NCI-H82 (cell line): ENCODE measurements at places on chromosomes 5 and 9.

DNA sequence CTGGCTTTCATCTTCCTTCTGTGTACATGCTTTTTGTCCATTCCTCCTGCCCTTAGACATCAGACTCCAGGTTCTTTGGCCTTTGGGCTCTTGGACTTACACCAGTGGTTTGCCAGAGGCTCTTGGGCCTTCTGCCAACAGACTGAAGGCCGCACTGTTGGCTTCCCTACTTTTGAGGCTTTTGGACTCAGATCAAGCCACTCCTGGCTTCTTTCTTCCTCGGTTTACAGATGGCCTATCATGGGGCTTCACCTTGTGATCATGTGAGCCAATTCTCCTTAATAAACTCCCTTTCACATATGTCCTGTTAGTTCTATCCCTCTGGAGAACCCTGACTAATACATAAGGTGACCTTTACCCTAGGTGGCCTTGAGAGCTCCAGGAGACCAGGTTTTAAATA lies 189.1 kb upstream of the CCNG1 start:
- DNase-seq, result no peak

- DNase-seq, result no peak
Measured at GRCh38 chr5:14778792-14779070, 92.8 kb downstream of the ANKH start.

DNA sequence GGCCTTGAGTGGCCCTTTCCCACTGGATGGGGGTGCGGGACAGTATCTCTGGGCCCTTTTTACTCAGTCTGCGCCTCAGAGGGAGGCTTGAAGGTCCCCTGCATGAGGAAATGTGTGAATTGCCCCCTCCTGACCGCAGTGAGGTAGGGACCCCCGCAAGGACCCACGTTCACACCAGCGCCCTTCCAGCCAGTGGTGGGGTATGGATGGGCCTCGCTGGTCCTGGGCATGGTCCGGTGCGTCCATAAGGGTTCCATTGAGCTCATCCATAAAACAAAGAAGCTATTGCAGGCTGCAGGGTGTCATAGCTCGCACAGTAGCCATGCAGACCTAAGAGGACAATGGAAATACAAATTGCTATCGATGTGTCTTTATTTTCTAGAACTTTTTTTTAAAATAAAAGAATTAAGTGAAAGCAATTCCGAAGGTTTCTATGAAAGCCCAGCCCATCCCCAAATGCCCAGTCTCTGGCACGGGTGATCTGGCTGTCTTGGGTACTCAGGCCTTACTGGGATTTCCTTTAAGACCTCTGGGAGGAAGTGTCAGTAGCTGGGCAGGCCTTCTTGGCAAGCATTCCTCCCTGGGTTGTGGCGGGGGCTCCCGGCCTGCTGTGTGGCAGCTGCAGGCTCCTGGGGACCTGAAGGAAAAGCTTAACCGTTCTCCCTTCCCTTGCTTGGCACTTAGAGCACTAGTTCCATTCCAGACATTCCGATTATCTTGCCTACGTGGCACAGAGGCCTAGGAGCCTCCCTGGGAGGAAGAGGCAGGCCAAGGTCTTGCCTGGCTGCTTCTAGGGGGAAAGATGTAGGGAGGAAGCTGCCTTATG lies 1.5 kb upstream of the SEMA5A start:
- peak; percentile 3 for DNase-seq

DNA sequence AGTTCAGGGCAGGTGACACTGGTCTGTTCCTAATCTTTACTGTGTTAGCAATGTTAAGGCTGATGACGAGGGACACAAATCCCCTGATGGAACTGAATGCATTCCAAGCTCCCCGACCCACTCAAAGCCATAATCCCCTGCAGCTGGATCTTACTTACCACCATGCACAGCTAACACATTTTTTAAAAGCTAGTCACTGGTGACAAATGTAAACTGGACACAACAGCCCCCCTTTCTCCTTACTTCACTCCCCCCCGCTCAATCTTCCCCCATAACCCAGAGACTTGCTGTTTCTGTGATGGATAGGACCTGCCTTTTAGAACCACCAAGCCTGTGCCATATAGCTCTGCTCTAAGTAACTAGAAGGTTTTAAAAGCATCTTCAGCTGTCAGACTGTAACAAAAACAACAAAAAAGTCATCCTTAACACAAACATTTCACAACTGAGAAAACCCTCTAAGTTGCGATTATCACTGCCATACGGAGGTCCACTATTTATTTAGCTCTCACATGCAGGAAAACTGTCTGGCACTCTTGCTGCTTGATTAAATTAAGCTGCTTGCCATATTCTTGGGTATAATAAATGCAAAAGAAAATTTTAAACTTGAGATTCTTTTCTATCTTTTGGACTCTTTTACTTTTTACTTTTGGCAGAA lies 44.4 kb downstream of the BNC2 start:
- peak; percentile 76 for DNase-seq

GRCh38 chr9:84821431-84821830 lies 151.9 kb downstream of the NTRK2 start:
- DNase-seq, result no peak

DNA sequence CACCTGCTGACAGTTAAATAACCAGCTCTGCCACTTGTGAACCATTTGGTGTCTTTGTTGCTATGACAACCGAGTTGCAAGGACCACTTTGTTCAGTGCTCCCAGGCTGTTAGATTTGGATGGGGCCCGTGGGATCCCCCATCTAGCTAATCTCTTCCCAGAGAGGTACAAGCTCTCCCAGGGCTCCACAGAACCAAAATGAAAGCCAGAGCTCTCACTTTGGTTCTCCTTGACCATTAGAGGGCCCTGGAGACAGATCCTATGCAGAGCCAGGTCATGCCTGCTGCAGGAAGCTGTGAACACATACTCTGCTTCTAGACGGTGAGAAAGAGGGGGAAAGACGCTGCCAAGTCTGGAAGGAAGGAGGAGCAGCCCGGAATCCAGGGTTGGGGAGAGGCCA lies 224.6 kb downstream of the GABBR2 start:
- DNase-seq, result no peak

GRCh38 chr9:124359426-124359825 lies 55.8 kb downstream of the PSMB7 start:
- no peak for DNase-seq

- DNase-seq, result peak; percentile 50
Measured at GRCh38 chr5:141186897-141187512, at the start of gene PCDHB9. PCDHB9 (plus strand) TSS chr5:141187161; CDS start chr5:141187319, 158 bp downstream.

- no peak for DNase-seq
Measured at GRCh38 chr5:119614838-119615237, 14.5 kb upstream of the FAM170A start.

DNA sequence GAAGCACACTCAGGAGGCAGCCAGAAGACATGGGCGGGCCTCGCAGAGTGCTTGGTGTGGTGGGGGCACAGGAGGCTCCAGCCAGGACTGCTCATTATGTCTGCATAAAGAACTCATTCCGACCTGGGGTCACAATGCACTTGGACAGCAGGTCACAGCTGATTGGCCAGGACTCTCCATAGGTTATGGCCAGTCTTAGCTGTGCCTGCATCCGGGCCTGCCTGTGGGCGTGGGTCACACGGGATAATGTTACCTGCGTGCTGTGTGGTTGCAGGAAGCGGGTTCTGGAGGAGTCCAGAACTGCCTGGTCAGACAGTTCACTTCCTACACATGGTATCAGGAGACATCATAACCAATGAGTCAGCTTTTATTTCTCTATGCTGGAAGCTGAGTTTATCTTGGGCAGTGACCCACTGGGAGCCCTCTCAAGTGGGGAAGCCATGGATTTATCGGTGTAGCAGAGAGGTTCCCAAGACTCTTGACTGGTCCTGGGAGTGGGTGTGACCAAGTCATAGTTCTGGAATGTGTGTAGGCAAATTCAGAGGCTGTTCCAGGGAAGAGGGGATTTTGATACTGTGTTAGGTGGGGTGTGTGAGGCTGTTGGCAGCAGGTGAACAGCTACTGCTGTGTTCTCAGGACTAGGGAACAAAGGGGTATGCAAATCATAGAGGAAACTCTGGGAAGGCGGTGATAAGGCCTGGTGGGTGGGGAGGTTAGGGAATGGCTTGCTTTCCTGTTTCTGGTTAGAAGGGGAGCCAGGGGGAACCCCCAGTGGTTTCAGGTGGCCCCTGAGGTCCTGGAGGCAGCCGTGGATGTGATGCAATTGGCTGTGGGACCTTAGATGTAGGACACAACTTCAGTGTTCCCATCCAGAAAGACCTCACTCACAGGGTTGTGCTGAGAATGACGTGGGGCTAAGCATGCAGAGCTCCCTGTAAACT lies 51.3 kb downstream of the ARHGEF37 start:
- no peak for DNase-seq

- peak; percentile 78 for DNase-seq
Measured at GRCh38 chr9:108468364-108468763, 387.4 kb downstream of the ACTL7B start.

- DNase-seq, result peak; percentile 47
Measured at GRCh38 chr9:23850690-23851629, 24.9 kb upstream of the ELAVL2 start.

DNA sequence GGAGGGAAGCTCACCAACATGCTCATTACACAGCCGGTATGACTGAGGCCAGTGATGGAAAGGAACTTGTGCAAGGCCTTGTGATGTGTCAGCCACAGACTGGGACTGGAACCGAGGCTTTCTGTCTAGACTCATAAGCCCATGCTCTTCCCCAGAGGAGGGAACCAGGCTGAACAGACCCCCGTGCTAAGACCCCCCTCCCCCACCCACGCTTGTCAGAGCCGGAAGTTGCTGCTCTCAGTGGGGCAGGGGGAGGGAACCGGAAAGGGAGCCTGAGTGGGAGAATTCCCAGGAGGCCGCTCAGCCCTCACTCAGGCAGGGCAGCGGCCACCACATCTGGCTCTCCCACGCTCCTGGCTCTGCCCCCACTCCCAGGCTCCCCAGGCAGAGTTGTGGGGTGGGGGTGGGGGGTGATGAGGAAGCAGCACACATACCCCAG lies 4.1 kb upstream of the PDGFRB start:
- peak; percentile 25 for DNase-seq
